ENCODE measurements at places on chromosomes 12 and 14.
A peak's percentile ranks its signal among the peaks of the same experiment; 100 is the strongest.

DNA sequence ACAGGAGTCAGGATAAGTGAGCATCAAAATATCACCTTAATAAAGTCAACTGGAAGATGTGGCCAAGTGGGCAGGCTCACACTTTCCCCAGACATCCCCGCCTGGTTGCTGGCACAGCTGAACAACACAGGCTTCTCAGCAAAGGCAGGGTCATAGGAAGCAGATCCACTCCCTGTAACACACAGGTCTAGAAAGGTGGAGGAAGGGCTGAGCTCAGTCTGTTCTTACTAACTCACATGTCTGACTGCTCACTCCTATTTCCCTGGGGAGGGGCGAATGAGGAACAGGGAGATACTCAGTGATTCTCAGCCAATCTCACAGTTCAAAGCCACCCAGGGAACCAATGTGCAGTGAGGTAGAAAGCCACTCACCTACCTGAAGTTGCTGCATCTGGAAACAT lies 45.0 kb upstream of the AMN1 start:
- DNase-seq, result peak; percentile 23

DNA sequence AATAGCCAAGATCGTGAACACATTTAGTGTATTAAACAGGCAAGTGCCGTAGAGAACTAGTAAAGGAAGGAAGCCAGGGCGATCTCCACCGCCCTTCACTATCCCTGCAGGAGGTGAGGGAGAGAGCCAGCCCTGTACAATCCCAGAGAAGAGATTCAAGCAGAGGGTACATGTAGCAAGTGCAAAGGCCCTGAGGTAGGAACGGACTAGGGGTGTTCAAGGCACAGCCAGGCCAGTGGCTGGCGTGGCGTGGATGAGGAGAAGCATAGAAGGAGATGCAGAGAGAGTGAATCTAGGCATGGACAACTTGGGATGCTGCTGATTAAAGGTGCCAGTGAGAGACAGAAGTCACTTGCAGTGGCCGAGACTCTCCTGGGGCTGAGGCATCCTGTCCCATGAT lies 39.1 kb upstream of the ESRRB start:
- no peak for DNase-seq

- no peak for DNase-seq
Observed at GRCh38 chr14:59308673-59309072, 120.2 kb downstream of the DAAM1 start.

GRCh38 chr12:52165096-52165855 lies 26.5 kb downstream of the KRT80 start:
- DNase-seq, result no peak

DNA sequence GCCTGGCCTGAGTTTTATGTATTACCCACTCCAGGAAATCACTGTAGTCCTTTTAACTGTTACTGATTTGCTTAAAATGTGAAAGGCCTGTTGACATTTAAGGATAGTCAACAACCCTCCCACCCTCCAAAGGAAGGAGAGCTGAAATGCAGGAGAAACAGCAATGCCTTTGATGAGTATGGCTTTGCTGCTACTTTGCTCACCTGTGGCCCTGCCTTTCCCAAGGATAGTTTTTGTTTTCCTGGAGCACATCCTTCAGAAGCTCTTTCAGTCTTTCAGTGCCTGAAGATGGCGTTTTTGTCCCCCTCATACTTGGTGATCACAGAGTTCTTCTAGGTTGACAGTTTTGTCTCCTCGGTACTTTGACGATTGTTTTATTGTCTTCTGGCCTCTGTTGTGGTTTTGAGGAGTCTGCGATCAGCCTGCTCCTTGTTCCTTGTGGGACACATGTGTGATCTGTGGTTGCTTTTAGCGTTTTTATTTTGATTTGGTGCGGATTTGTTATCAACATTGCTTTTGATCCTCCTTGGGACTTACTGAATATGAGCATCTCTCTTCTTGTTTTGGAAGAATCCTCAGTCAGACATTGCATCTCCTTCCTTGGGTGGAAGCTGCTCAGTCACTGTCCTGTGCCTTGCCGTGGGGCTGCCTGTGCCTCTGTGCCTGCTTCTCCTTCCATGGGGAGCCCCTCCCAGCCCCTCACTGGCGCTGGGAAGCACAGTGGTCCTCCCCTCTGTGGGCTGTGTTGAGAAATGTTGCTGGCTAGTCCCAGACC lies 17.2 kb downstream of the PACS2 start:
- no peak for DNase-seq

GRCh38 chr12:51218607-51219161 lies 822 bp upstream of the POU6F1 start:
- no peak for DNase-seq

DNA sequence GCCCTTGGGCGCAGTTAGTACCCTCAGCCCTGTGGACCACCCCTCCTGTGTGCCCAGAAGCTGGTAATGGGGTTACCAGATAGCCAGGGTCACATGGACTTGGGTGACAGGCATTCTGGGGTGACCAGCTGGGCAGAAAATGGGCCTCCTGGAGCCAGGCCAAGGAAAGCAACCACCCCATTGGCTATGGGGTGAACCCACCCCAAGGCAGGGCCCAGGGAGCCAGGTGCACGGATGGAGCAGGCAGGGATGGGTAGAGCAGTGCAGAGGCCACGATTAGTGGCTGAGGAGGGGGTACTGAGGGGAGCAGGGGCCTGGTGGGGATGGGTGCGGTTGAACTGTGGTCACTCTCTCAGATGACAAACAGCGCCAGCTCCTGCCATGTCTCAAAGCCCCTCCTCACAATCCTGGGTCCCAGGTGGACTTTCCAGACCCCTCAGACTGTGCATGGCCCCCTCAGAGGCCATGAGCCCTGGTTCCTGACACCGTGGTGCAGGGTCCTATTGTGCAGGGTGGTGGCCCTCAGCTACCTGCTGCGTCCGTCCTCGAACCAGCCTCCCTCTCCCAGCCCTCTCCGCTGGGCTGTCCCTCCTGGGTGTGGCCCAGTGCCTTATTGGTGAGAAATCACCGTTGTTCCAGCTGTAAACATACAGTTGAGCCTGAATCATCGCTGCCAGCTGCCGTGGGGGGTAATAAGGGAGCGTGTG lies 23.4 kb upstream of the BEGAIN start:
- DNase-seq, result no peak

DNA sequence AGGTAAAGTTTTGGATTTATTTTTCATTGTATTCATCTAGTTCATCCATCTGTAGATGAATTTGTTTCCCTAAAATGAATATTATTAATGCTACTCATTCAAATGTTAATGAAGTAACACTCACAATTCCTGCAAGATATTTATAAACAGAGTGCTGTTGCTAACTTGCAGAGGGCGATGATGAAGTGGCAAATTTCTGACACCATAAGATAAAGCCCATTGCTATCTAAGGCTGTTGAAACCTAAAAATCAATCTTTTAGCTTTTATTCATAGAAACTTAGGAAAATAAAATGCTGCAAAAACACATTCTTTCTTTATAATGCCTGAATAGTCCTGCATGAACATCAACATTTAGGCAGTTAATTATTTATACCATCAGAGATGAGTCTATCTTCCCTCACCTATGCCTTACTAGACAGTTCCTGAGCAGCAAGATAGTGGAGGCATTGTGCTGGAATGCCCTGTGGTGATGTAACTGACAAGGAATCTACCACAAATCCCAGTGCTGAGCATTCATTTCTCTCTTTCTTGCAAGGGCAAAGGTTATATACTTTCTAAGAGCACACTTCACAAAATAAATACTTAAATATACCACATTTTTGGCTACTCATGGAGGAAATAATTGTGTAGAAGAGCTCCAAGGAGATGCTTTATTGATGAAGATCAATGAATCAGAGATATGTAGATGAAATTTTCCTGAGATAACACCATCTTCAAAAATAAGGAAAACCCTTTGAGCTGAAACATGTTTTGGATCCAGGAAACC lies 57.6 kb downstream of the LMNTD1 start:
- peak; percentile 71 for DNase-seq

- no peak for DNase-seq
Observed at GRCh38 chr14:29806124-29806517, 121.5 kb downstream of the PRKD1 start.

DNA sequence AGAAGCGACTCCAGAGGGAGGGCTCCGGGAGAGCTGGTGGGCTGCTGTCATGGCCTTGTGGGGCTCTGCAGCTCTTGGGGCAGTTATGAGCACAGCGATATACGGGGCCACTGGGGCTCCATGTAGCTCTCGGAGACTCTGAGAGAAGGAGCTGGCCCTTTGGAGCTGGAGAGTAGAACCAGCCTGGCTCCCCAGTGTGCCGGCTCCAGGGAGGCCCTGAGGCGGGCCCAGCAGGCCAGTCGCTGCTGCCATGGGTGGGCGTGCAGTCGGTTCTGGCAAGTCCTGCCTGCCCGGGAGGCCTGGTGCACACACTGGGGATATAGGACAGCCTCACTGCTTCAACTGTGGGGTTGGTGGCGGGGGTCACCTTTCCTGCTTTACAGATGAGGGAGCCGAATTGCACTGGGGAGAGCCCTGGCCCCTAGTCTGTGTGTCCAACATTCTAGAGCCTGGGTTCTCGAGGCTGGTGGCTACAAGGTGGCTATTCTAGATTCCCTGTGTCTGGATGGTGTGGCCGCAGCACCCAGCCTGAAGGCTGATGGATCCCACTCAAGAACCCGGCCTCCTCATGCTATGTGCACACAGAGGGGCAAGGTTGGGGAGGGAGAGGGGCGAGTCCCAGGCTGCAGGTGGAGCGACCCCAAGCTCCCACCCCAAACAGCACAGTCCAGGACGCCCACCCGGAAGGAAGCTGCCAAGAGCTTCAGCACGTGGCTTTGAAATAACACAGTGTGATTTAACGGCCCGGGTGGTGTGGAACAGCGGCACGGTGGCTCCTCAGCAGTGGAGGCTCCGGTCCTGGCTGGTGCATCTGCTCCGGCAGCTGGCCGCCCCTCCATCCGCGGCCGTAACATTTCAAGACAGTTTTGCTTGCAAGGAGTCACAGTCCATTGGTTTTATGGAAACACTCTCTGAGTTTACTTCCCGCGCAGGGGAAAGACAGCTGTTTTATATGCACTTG lies 188.3 kb upstream of the C14orf180 start:
- no peak for DNase-seq

DNA sequence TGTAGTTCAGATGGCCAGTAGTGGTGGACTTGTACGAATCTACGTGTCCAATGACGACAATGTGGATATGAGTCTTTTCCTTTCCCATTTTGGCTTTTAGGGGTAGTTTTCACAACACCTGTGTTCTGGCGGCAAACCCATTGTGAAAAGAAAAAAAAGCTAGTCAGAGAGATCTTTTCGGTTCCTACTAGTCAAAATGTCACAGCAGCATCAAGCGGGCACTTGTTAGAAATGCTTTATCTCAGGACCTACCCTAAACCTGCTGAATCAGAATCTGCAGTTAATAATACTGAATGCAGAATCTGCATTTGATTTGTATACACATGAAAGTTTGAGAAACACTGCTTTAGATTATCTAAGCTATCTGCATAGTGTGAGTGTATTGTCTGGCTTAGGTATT lies 18.3 kb downstream of the AEBP2 start:
- DNase-seq, result no peak

DNA sequence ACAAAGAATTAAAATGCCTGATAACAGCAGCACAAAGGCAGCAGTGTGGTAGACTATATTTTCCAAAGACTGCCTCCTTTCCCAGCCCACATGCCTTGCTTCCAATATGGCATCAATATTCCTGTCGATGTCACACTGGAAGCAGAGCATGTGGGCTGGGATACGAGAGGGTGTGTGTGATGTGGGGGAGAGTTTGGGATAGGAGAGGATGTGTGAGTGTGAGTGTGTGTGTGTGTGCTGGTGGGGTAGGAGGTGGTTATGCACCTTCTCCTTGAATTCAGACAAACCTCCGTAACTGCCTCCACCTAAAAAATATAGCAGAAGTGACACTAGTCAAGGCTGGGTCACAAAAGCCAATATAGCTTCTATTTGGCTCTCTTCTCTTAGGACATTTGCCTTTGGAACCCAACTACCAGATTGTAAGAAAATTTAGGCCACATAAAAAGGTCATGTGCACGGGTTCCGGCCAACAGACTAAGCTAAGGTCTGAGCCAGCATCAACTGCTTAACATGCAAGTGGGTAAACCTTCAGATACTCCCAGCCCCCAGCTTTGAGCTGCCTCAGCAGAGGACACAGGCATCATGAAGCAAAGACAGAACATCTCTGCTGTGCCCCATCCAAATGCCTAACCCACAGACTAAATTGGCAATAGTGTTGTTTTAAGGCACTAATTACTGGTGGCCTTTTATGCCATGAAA lies 29.5 kb downstream of the SPPL3 start:
- no peak for DNase-seq

- DNase-seq, result no peak
Observed at GRCh38 chr12:89299931-89300330, 52.4 kb downstream of the DUSP6 start.

- DNase-seq, result no peak
Observed at GRCh38 chr14:24280797-24281460, 9.5 kb upstream of the RABGGTA start.

DNA sequence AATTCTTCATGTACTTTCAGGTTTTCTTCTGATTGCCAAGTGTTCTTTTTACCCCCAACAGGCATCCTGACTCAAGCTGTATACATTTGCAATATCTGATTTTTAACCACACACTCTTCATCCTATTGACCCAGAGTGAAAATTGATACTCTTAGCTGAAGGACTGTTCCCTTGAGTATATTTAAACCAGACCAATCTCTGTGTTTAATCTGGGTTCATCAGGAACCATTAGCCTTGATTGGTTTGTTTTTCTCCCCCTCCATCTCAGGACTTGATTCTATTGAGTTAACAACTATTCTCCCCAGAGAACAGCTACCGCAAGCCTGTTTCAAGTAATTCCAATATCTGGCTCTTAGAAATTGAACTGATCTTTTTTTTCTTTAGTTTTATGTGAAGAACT lies 222.3 kb upstream of the NOVA1 start:
- peak; percentile 28 for DNase-seq

GRCh38 chr14:105207460-105207901 lies 26.4 kb upstream of the NUDT14 start:
- no peak for DNase-seq

- DNase-seq, result no peak
Observed at GRCh38 chr12:88646824-88647223, 66.6 kb upstream of the KITLG start.

- DNase-seq, result no peak
Observed at GRCh38 chr12:54829511-54829910, 24.8 kb upstream of the MUCL1 start.

- no peak for DNase-seq
Observed at GRCh38 chr12:132500142-132500855, 10.3 kb downstream of the FBRSL1 start.

GRCh38 chr14:31206536-31207286 lies 882 bp downstream of the HECTD1 start:
- no peak for DNase-seq

- no peak for DNase-seq
Observed at GRCh38 chr12:108169708-108170107, 40.6 kb downstream of the WSCD2 start.

GRCh38 chr12:57200497-57200896 lies 16.1 kb upstream of the NXPH4 start:
- no peak for DNase-seq

GRCh38 chr12:100020370-100020769 lies 35.6 kb upstream of the ANKS1B start:
- DNase-seq, result no peak
